ENCODE measurements at places on chromosomes 12 and 14.

GRCh38 chr14:91029456-91030217 is 30.8 kb downstream of the RPS6KA5 start:
- DNase-seq, result no peak

- no peak for DNase-seq
Observed at GRCh38 chr14:95143808-95144620, 13.3 kb downstream of the DICER1 start.

DNA sequence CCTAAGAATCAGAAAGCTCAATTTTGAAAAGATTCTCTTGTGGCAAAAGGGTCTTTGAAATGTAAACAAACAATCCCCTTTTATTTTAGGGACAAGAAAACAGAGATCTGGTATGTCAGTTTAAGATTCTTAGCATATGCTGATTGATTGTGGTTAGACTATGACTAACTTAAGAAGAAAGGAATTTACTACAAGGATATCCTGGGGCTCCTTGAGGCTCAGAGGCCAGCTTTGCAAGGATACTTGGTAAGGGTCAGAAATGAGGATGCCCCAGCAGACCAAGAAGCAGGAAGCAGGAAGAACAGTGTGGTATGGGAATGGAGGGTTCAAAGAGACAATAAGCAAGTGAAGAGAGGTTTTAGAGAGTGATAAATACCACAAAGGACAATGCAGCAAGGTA is 474.6 kb downstream of the ETNK1 start:
- DNase-seq, result no peak

- no peak for DNase-seq
Observed at GRCh38 chr12:43883748-43884147, 47.9 kb downstream of the TMEM117 start.

DNA sequence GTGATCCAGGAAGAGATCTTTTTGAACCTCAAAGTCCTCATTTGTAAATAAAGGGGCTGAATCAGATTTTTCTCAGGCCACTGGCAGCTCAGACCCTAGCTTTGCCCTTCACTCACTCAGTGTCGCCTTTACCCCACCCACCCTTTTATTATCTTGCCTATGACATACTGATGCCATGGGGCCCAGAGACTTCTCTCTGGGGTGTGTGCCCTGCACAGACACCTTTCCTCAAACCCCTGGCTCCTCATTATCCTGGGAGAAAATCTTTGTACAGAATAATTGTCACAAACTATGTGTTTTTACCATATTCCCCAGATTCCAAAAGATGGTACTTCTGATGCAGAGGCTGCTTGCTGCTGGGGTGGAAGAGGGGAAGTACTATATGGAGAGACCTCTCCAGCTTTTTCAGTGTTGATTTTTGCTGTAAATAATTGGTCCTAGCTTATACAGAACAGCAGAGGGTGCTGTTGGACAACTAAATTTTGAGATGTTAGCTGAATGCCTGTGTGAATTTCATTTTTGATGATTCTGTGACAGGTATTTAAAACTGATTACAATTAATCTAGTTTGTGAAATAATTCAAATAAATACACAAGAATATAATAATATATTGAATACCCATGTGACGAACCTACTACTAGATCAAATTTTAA is 53.9 kb upstream of the DCD start:
- peak; percentile 72 for DNase-seq

DNA sequence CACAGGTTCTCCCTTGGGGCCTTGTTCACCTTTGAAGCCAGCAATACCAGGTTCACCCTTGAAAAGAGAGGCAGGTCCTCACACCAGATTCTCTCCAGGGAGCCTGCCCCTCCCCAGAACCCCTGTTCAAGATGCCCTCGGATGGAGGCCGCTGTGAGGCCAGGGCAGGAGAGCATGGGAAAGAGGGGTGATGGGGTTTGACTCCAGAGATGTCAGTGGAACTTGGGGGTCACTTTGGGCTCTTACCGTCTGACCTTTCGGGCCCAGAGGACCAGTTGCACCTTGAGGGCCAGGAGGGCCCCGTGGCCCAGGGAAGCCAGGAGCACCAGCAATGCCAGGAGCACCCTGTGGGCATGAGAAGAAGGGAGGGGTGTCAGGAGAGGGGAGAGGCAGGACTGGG is 17.4 kb downstream of the COL2A1 start:
- no peak for DNase-seq

- peak; percentile 85 for DNase-seq
Observed at GRCh38 chr12:53938326-53939140, at the start of gene HOXC13. Gene HOXC13, plus strand, starts transcription at chr12:53938831. Its CDS starts 76 bp downstream, at chr12:53938907.

GRCh38 chr12:112980491-112981158 is 2.3 kb downstream of the OAS2 start:
- DNase-seq, result no peak

DNA sequence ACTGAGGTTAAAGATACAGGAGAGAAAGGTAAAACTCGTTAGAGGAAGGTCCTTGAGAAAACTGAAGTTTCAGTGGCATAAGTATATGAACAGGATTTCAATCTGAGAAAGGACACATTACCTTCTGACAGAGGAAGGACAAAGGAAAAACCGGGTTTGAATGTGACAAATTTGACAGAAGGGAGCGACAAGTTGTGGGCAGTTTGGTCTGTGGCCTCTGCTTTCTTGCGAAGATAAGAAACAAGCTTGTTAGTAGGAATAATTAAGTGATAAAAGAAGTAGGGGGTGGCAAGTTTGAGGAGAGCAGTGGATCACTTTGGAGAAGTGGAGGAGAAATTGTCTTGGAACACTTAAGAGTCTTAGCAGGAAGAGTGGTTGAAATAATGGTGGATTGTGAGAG is 5.1 kb downstream of the MON2 start:
- no peak for DNase-seq

DNA sequence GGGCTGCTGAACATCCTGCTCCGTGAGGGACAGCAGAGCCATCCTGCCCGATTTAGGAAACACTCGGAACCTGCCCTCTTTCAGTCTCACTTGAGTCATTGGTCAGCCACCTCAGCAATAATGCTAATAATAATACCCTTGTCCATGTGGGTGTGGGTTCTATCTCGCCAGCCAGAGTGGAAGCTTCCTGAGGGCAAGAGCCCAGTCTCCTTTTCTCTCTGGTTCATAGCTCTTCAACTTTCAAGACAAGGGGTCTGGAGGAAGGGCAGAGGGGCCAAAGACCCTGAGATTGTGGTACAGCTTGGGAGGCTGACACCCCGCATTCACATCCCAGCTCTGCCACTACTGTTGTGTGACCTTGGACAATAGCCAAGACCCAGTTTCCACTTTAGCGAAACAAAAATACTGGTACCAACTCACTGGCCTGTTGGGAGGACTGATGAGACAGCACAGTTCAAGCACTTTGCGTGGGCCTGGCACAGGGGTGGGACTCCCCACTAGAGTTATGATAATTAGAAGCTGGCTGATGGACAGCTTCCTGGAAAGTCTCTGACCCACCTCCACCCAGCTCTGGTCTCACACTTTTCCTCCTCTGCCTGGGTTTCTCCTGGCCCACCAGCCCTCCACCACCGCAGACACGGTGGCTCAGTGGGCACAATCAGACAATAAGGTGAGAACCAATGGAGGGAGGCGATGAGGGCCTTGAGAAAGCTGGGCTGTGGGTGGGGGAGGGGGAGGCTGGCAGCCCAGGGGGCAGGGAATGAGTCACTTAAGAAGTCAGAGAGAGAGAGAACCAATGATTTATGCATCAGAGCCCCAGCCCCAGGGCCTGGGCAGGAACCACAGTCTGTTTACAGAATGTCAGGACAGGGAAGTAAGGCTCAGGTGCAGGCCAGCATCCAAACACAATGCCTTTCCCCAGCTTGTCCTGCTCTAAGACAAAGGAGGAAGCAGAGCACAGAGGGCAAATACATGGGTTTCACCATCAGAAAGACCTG is 9.6 kb downstream of the FAIM2 start:
- DNase-seq, result no peak

GRCh38 chr14:103540821-103541708 is 12.1 kb downstream of the TRMT61A start:
- DNase-seq, result no peak

GRCh38 chr12:60148831-60149230 is 553.0 kb downstream of the SLC16A7 start:
- no peak for DNase-seq

- DNase-seq, result no peak
Observed at GRCh38 chr12:55722948-55723347, 2.8 kb downstream of the RDH5 start.

- no peak for DNase-seq
Observed at GRCh38 chr14:21379338-21379737, 4.5 kb downstream of the SUPT16H start.

GRCh38 chr14:103313704-103314103 is 20.3 kb upstream of the EIF5 start:
- no peak for DNase-seq

DNA sequence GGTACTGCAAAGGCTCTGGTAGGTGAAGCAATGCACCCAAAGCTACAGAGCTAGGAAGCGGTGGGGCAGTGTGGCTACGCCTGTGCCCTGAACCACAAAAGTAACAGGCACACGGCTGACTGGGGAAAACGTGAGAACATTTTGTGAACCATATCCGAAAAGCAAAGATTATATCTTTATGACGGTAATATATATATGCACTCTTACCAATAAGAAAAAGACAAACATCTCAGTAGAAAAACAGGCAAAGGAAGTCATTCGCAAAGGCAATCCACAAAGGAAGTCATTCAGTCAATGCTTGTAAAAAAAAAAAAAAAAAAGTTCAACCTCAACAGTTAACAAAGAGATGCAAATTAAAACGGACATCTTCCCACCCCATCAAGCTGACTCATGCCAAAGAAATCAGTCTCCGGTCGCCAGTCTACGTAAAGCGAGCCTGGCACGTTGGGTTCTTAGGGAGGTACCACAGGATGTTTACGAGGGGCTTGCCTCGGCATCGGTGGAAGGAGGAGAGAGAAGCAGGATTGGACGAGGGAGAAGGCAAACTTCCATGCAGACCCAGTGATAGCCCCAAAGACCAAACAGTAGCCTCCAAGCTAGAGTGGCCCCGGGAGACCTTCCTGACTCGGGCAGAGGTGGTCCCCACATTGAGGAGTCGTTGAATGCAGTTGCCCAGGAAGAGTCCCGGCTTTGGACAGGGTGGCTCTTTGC is 39.4 kb upstream of the PPP2R5C start:
- DNase-seq, result no peak

- no peak for DNase-seq
Observed at GRCh38 chr12:7229741-7230140, 40.3 kb downstream of the PEX5 start.

GRCh38 chr12:3227076-3227975 is 150.1 kb downstream of the TSPAN9 start:
- no peak for DNase-seq

GRCh38 chr12:53122961-53123468 is 19.7 kb downstream of the SOAT2 start:
- no peak for DNase-seq

DNA sequence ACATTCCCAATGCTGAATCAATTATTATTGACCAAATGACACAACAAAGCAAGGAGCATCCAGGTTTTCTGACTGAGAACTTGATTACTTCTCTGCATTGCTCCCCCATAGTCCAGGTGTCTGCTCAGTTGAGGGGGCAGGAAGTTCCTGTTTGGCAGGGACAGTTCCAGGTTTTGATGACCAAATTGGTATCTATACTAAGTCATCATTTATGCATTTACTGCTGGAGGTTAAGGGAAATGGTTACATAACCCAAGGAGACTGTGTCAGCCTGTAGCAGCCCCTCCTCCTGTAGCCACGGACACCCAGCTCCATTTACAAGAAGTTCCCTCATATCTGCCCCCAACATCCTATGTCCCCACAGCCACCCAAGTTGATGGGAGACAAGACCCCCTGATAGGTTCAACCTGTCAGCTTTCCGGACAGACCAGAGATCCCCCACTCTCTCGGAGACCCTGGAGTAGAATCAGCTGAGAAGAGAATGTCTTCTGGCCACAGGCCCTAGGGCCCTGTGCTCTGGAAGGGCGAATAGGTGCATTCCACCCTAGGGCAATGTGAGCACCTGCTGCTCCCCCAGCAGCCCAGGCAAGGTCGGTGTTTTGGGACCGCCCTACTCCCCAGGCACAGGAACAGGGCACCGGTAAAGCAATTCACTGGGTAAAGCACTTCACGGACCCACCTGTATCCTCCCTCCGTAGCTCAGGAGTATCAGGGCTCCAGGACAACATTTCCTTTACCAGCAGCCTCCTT is 23.6 kb downstream of the IRF2BPL start:
- no peak for DNase-seq

DNA sequence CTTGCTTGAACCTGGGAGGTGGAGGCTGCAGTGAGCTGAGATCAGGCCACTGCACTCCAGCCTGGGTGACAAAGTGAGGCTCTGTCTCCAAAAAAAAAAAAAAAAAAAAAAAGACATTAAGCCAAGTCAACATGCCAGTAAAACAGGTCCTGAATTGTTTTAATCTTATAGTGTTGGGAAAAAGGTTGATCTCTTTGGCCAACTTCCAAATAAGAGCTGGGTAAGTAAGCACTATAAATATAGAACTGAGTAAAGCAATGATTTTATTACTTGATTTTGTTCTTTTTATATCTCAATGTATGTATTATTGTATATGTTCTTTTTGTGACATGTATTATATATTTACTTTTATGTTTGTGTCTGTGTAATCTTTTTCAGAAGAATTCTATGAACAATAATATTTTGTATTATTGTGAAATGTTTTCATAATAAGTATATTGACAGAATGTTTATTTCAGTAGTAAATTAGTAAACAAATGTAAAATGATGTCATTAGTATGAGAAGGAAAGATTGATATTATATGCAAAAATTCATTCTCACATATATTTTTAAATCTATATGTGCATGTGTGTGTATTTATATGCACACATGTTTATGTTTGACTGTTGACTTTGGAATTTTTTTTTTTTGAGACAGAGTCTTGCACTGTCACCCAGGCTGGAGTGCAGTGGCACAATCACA is 9.6 kb upstream of the AKAP6 start:
- peak; percentile 3 for DNase-seq

- no peak for DNase-seq
Observed at GRCh38 chr12:59583003-59583712, 12.7 kb upstream of the SLC16A7 start.

GRCh38 chr12:76049575-76050251 is 18.1 kb upstream of the PHLDA1 start:
- DNase-seq, result no peak

DNA sequence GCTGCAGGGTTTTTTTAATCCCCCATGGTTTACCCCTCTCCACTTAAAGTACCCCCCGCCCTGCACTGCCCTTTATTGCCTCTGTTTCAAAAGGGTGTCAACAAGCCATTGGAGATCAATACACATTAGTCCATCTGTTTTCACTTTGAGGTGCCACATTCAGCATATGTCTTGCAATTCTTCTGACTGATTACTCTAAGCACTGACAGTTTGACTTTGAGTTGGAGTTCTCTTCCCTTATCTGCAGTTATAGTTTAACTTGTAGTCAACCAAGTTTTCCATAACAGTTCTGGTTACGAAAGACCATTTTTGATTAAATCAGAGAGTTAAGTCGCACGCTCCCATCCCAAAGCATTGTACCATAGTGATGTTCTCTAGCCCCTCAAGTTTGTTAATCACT is 260.8 kb upstream of the TBX3 start:
- no peak for DNase-seq
